ENCODE measurements at places on chromosomes 4 and X. TPM values are rescaled to one million over a fixed set of nuclear protein-coding genes. Genes with fewer than 3 reads are reported as not detected.

Gene SLITRK4
- 8.1 TPM for total RNA-seq

DNA sequence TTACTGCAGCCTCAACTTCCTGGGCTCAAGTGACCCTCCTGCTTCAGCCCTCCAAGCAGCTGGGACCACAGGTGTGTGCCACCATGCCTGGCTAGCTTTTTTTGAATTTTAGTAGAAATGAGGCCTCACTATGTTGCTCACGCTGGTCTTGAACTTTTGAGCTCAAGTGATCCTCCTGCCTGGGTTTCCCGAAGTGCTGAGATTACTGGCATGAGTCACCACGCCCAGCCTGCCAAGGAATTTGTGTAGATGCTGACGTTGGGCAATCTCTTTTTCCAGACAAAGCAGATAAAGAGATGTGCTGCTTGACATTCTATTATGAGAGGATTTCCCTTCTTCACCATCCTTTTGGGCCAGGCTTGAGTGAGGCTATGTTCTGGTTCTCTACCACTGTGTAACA, 254.5 kb upstream of the RPS6KA3 start:
- DNase-seq, result no peak

DNA sequence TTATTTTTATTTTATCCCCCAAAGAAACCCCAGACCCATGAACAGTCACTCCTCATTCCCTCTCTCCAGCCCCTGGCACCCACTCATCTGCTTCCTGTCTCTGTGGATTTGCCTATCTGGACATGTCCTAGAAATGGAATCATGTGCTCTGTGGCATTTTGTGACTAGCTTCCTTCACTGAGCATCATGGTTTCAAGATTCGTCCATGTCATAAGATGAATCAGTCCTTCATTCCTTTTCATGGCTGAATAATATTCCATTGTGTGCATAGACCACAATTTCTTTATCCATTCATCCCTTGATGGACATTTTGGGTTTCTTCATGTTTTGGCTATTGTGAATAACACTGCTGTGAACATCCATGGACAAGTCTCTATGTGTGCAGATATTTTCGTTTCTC, 10.2 kb downstream of the ABCD1 start:
- no peak for DNase-seq

DNA sequence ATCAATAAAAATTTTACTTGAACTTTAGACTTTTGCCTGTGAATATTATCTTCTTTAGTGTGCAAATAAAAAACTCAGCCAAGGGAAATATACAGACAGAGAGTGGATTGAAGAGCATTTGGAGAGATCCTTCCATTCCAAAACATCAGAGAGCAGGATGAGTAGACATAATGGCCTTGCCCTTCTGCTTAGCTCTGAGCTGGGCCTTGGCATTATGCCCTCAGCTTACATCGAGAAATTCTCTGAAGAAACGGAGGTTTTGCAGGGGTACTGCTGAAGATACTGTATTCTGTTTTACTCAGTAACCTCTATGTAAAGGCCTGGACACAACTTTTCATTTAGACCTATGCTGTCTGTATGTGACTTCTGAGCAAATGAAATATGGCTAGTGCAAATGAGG, 317.4 kb downstream of the STIM2 start:
- no peak for DNase-seq

Measured in right atrium auricular region (tissue), 2 donors.